ENCODE measurements at places on chromosomes 12 and 14. TPM values are rescaled to one million over a fixed set of nuclear protein-coding genes. Genes with fewer than 3 reads are reported as not detected.

- no peak for DNase-seq
Measured at GRCh38 chr14:77738559-77739250, 22.3 kb downstream of the SNW1 start.

DNA sequence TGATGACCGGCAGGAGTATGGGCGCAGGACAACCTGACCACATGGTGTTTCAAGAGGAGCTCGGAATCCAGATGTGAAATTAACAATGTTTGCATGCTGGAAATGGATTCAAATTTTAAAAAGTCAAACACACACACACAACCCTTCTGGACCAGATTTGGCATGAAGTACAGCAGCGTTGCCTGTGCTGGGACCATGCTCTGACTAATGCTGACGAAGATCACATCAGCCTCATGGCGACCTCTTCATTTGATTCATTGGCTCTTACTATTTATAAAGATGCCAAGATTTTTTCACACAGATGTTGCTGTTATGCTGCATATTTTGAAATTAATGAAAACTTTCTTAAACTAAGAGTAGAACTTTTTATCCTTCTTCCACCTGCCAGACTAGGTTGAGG, 926.6 kb upstream of the TMEM132C start:
- DNase-seq = no peak

GRCh38 chr12:20628226-20628787, 66.8 kb upstream of the SLCO1C1 start:
- no peak for DNase-seq

Gene ASIC1
- 451 TPM for total RNA-seq

- no peak for DNase-seq
Measured at GRCh38 chr12:116033765-116034164, 243.7 kb downstream of the MED13L start.

GRCh38 chr12:64730588-64730969, 28.6 kb downstream of the GNS start:
- peak; percentile 23 for DNase-seq

Gene KRT85
- not detected for total RNA-seq

Gene ANKS1B
- 11.3 TPM for total RNA-seq

Gene SRRM4
- 183 TPM for total RNA-seq

Gene PPP1R1A
- 47.6 TPM for total RNA-seq

Gene CACNA2D4
- total RNA-seq = not detected

Gene TAS2R50
- 1.3 TPM for total RNA-seq

- no peak for DNase-seq
Measured at GRCh38 chr12:94954948-94955592, 48.4 kb downstream of the NDUFA12 start.

Gene DDN
- total RNA-seq = 6.4 TPM

Gene KRT78
- total RNA-seq = not detected

DNA sequence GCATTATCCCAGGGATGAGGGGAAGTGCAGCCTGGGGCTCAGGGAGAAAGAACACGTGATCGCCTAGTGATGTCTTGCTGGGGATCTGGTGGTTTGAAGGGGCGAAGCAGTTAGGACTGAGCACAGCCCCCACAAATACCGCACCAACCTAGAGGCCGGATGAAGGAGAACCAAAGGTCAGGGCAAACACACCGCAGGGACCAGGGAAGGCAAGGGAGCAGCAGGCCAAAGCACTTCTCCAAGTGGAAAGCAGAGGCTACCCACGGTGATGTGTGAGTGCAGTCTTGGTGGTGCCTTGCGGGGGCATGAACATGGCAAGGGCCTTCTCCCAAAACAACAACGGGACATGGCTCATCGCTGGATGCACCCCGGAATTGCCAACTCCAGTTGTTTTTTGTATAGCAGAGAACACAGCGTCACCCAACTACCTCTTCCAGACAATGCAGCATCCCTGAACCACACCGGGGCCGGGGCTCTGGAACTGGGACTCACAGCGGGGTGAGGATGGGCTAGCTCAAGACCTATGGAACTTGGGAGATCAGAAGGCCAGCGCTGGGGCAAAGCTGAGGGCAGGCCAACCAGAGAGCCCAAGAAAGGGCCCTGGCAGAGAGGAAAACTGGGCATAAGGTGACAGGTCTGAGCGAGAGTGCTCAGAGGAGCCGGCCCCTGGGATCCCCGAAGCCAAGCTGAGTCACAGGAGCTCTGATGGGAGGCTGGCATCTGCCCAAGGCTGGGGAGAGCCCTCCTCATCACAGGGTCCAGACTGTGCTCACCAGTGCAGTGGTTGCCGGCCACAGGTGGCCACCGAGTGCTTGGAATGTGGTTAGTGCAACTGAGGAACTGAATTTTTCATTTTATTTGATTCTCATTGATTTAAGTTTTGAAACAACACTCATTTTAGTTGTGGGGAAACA, 11.1 kb downstream of the GALNT16 start:
- no peak for DNase-seq

Gene SDSL
- total RNA-seq = 0.74 TPM

GRCh38 chr12:139585-139984, 73.0 kb downstream of the IQSEC3 start:
- peak; percentile 62 for DNase-seq

DNA sequence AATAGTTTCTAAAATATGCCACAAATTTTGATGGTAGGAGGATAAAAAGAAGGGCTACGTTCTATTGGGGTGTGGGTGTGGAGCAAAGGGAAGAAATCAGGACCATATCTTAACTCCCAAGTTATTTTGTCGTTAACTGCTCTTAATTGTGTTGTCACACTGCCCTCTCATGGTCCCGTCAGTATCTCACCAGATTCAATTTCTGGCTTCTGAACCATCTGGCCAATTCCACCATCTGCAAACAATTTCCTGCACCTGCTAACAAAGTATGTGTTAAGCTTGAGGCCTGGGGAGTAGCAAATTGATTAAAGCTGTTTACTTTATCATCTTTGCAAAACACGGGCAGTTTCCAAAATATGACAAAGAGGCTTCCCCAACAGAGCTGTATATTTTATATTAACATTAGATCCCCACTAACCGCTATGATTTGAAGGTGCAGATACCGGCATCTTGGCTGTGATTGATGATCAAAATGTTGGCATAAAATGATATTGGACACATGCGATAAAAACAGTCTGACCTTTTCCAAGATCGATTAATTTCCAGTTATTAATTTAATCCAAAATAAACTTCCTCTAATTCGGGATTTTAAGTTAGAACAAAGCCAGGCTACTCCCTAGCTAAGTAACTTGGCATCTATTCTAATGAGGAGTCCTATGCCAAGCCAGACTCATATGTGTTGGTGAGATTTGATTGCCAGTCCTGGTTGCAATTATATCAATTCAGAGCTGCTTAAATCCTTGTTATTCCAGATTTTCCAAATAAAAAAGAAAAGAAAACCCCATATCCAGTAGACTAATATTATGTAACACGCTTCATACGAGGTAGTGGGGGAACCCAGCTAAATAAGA, 6.9 kb upstream of the DNM1L start:
- DNase-seq = peak; percentile 53

DNA sequence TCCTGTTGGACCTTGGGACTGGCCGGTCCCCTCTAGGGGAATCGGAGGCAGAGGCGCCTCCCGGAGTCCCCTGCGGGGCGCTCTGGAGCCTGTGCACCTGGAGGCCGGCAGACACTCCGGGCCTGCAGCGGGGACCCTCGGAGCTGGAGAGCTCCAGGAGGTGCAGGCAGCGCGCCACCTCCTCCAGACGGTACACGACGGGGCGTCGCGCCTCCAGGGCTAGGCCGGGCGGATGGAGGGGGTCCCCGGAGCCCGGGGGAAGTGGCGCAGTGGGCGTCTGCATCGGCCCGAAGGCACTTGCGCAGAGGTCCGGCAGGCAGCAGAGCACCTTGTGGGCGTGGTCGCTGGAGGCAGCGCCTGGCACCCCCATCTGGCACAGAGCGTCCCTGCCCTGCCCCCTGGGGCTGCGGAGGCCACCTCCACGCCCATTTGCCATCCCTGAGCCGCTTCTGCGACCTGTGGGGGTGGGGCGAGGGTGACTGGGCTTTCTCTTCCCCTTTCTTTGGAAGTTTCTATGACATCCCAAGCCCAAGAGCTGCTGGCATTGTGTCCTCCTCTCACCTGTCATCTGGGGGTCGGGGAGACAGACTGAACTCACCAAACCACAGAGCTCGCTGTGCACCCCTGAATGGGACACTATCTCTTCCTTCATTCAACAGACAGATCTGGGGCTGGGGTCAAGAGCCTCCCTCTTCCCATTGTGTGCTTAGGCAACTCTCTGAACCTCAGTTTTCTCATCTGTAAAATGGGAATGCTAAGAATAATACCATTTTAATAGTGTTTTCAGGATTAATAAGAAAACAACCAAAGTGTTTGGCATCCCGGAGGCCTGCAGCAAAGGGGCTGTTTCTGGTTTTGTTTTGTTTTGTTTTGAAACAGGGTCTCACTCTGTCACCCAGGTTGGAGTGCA, 37.5 kb upstream of the CORO1C start:
- peak; percentile 63 for DNase-seq

Gene SMIM41
- 0.88 TPM for total RNA-seq

Gene MUCL1
- total RNA-seq = not detected

GRCh38 chr14:68268719-68269118, 449.1 kb downstream of the RAD51B start:
- DNase-seq = no peak

DNA sequence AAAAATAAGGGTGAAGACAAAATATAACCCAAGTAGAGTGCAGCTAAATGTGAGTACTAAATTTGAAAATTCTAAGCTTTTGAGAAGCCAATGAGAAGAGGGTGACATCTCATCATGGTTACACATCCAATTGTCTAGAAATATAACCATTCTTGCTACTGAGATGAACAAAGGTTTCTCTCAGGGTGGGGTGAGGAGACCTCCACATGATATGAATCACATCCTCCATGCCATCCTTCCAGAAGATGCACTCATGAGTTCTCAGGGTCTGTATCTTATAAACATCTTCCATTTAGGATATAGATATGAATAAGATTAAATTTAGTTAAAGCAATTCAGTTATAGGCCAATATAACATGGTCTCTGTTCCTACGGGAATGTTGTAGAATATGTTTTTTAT, 38.9 kb upstream of the E2F7 start:
- no peak for DNase-seq

DNA sequence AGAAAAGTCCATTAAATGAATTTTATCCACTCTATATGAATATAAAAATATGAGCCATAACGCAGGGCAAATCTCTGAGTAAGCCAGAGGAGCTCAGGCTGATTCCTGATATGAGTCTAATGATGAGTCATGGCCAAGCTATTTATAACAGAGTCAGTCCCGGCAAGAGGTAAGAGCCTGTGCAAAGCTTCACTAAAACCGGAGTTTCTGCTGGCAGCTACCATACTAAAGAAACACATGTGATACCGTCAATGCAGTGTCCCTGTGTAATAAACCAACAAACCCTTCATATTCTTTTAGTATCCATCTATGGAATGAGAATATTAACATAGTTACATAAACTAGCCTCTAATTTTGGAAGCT, 319.4 kb downstream of the KCNC2 start:
- DNase-seq = no peak

GRCh38 chr12:113857371-113857770, 108.8 kb downstream of the RBM19 start:
- no peak for DNase-seq

- DNase-seq = peak; percentile 86
Measured at GRCh38 chr14:99562856-99563748, 40.9 kb downstream of the CCDC85C start.

Gene UTP20
- total RNA-seq = 12.1 TPM

DNA sequence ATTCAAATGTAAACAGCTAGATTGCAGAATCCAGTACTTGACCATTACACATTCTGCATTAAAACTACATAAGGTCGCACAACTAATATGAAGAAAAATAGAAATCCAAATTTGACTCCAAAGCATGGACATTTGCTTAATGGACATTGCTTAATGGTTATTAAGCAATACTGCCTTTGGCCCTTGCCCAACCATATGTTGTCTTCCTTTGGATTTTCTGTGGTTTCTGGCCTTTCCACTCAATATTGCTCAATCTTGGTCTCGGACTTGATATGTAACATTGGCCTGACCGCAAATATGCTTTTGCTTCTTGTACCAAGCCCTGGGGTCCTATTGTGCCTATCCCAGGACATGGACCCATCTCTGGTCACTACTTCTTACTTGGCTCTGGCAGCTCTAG, 67.2 kb downstream of the PTPRR start:
- no peak for DNase-seq

Gene ERG28
- 16.2 TPM for total RNA-seq

GRCh38 chr14:38547961-38548490, 292.1 kb upstream of the CLEC14A start:
- no peak for DNase-seq

Gene DDX23
- total RNA-seq = 65.7 TPM

Gene CAPZA3
- not detected for total RNA-seq

DNA sequence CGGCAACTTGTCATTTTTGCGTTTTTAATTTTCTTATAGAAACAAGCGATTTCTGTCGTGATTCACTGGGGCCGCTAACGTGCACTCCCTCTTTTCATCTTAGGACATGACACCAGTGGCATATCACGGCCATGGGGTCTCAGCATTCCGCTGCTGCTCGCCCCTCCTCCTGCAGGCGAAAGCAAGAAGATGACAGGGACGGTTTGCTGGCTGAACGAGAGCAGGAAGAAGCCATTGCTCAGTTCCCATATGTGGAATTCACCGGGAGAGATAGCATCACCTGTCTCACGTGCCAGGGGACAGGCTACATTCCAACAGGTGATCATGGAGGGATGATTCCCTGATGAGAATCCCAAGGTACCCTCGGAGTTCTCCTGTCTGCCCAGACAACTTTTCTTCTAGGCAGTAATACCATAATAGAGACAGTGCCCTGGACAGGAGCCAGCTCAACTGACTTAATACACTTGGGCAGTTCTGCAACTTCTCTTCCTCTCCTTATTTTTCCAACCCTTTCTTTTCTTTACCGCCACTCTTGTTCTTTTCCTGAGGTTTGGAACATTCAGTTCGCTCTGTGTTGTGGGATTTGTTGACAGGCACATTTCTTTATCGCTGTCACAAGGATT, 821 bp downstream of the TMEM106C start:
- DNase-seq = peak; percentile 49

- DNase-seq = no peak
Measured at GRCh38 chr14:101957406-101958234, 6.8 kb upstream of the DYNC1H1 start.

All from glutamatergic neuron (in vitro differentiated cells).